ENCODE measurements at places on chromosomes 12 and 14.

- DNase-seq, result no peak
These were observed 15.2 kb downstream of the DAD1 start for GRCh38 chr14:22573804-22574203.

DNA sequence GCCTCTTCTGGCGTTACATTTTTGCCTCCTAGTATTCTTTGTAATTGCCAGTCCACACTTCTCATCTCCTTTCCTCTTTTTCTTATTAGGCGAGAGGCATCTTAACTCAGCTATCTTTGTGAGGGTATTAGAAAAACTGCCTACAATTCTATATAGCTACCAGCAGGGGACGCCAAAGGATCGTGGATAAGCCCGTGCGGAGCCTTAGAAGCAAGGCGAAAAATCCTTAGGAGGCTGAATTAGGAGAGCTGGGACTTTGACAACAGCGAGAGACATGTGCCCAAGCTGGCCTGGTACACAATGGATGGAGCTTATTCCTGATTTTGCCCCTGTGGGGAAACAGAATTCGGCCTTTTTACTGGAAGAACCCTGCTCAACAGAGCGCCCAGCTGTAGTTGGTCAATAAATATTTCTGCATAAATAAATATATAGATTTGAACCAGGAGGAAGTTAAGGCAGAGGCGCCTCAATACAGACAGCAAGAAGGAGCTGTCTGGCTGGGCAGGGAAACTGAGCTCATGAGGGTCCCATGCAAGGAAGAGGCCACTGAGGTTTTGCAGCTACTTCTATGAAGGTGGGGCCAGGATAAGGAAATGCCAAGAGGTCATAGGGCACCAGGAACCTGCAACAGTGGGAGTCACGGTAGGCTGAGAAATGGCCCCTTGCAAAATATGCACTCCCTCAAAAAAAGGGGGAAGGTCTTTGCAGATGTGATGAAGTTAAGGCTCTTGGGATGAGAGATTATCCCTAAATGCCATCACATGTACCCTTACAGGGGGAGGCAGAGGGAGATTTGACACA, 14.6 kb upstream of the RBM19 start:
- DNase-seq, result peak; percentile 54

GRCh38 chr12:123395236-123395635, 11.3 kb downstream of the KMT5A start:
- DNase-seq, result no peak

DNA sequence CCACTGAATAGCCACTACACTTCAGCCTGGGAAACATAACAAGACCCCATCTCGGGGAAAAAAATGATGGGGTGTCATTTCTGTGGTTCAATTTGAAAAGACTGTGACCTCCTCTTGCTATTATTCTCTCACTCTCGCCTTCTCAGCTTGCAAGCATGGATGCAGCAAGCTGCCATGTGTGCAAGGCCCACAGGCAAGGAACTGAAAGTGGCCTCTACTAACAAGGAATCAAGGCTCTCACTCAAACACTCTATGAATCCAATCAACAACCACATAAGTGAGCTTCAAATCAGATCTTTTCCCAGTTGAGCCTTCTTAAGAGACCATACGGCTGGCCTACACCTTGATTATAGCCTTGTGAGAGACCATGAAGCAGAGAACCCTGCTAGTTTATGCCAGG, 17.9 kb upstream of the DHRS7 start:
- no peak for DNase-seq

GRCh38 chr12:115771065-115771464, 506.4 kb downstream of the MED13L start:
- DNase-seq, result no peak

GRCh38 chr14:93108105-93108504, 7.6 kb downstream of the ITPK1 start:
- no peak for DNase-seq

- peak; percentile 58 for DNase-seq
These were observed 16.3 kb downstream of the DYNC1H1 start for GRCh38 chr14:101980700-101981099.

DNA sequence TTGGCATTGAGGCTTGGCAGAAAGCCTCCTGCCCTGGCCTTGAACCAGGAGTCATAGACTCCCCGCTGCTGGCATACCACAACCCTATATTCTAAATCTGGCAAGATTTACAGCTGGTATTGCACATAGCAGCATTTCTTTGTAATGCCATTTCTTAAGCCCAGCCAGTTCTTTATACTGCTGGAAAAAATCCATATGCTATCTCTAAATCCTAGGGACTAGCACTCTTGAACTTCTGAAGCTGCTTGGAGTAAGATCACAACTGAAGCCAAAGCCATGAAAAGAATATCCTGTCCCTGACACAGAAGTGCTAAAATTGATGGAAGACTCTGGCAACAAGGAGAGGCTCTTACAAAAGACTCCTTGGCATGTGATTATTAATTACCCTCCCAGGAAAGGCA, 89.3 kb downstream of the KCNC2 start:
- DNase-seq, result no peak

- DNase-seq, result no peak
These were observed 133.4 kb downstream of the RFLNA start for GRCh38 chr12:124428136-124428791.

DNA sequence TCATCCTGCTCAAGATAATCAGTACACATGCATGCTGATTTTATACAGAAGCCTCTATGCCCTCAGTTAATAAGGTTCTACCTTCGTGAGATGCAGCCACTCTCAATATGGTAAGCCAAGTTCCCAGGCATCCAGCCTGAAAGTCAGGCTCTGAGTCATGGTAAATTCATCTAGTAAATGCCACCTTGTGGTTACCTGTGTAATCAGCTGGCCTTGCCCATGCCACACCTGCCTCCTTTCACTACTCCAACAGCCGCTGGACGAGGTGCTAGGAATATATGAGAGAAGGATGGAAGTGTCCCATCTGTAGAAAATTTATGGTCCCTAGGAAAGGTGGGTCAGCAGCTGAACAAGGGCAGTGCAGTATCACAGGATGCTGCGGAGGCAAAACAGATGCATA, 207.3 kb downstream of the SSPN start:
- no peak for DNase-seq

DNA sequence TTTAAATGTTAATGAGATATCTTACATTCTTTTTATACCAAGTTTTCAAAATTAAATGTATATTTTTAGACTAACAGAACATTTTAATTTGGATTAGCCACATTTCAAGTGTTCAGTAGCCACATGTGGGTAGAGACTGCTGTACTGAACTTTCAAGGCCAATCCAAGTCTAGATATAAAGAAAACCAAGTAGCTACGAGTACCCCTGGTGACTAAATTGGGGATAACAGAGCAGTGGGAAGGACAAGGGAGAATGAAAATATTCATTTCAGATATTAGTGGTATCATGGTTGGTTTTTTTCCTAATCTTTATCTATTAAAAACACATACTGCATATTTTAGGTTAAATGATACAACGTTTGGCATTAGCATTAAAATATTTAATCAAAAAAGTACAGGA, 69.4 kb upstream of the RHOJ start:
- DNase-seq, result no peak

GRCh38 chr12:108144080-108144479, 15.0 kb downstream of the WSCD2 start:
- no peak for DNase-seq

GRCh38 chr14:96929950-96930349, 132.8 kb downstream of the VRK1 start:
- no peak for DNase-seq

DNA sequence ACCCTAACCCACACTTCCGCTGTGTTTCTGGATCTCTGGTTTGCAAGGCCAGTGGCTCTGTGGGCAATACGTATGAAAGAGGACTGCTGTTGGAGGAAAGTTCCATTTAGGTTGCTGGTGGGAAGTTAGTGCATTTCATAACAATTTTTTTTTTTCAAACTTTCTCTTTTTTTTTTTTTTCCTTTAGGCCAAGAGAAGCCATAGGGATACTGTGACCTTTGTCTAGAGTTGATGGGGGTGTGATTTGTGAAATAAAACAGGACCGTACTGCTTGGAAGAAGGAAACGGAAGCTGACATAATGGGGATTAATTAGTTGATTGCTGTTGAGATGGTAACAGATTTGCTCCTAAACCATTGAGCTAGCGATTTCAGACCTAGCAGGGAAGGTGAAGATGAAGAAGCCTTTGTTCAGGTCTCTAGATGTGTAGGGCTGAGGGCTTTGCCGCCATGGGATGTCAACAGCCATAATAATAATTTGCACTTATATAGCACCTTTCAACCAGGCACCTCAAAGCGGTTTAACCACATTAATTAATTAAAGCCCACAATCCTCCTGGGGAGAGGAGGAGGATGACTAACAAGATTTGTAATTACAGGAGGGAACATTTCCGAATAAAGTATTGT, 315.3 kb downstream of the ZFP36L1 start:
- no peak for DNase-seq

DNA sequence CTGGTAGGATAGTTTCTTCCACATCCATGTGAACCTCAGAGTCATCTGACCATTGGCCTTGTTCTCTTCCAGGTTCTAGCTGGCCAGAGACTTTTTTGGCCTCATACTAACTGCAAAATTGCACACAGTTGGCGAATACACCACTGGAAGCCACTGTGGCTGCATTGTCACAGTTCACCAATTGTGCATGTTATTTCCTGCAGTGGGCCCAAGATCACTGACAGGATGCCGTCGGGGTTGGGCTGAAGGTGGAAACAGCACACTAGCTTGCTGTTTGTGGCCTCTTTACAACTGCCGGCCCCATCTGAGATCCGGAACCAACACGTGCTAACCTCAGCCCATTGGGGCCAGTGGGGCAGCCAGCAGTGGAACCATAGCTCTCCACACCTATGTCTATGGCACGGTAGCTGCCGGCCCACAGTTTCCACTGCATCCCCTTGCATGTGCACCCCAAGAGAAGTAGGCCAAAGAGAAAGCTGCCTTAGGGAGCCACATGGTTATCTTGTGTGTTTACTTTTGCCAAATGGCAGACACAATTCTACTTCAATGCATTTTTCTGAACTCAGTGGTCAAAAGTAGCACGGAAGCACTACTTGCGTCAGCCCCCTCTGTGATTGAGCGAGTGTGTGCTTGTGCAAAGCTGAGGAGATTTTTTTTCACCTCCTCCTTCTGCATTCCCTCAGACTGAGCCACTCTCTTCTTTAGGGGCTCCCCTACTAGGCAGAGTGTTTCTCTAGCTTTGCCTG, 464.0 kb downstream of the RAD51B start:
- no peak for DNase-seq

GRCh38 chr14:75861161-75861621, 120.6 kb downstream of the TGFB3 start:
- DNase-seq, result no peak

- peak; percentile 74 for DNase-seq
These were observed at the start of gene CKB for GRCh38 chr14:103522649-103523574. Gene CKB (minus strand): TSS chr14:103522830. CDS start chr14:103522493, 337 bp downstream.
